HL-60 (cell line): ENCODE measurements at places on chromosomes 4 and X.

DNA sequence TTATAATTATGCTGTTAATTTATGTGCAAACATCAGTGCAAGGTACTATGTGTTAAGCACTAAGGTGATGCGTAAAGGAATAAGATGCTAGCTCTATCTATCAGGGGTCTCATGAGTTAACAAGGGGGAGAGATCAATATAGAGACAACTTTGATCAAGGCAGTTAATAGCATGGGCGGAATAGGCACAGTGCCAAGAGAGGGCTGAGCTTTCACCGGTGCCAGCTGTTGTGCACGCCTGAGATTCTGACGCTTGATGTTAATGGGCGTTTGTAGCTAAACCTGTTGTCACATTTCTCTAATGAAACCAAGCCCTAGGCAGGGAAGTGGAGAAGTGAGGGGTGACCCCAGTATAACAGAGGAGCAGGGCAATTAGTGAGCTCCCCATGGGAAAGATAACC lies 86.0 kb upstream of the NMU start:
- no peak for DNase-seq

- no peak for DNase-seq
Measured at GRCh38 chrX:71106427-71106826, at the start of gene CXorf65. Gene CXorf65, minus strand, starts transcription at chrX:71106740. Its CDS starts 184 bp downstream, at chrX:71106556.

DNA sequence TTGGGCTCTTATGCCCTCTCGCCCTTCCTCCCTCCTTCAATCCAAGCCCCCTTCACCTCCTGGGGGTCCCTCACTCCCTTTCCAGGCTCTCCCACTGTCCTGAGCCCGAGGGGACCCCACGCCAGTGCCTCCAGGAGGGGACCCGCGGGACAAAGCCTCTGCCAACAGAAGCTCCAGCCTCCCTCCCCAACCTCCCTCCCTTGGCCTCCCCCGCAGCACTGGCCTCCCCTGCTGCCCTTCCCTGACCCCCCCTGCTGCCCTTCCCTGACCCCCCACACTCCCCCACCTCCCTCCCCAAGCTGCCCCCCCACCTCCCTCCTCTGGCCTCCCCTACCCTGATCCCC lies 71.0 kb upstream of the MXD4 start:
- DNase-seq: no peak

DNA sequence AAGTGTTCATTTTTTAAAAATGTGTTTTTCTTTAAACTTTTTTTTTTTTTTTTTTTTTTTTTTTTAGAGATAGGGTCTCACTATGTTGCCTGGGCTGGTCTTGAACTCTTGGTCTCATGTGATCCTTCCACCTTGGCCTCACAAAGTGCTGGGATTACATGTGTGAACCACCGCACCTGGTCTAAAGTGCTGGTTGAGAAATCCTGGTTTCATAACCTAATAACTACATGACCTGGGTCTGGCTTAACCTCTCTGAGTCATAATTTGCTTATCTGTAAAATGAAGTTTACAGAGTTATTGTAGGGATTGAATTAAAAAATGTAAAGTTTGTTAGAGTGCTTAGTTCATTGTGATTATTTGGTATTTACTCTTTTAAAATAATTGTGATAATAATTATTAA lies 5.2 kb downstream of the HSD17B13 start:
- DNase-seq: no peak

- no peak for DNase-seq
Measured at GRCh38 chr4:109921384-109921808, 8.7 kb downstream of the EGF start.
